ENCODE measurements at places on chromosomes 2 and 18. TPM values are rescaled to one million over a fixed set of nuclear protein-coding genes. Genes with fewer than 3 reads are reported as not detected.
A peak's percentile ranks its signal among the peaks of the same experiment; 100 is the strongest.

- H3K4me1 ChIP-seq, result no peaks in the 10 kb centered on the region
- no peaks in the 10 kb centered on the region for H3K36me3 ChIP-seq
- DNase-seq, result no peak
- no peak overlapping the region for H3K27ac ChIP-seq
- H3K4me3 ChIP-seq, result no peak overlapping the region
Observed at GRCh38 chr18:74172697-74173433, 24.5 kb downstream of the TIMM21 start.

- no peak overlapping the region for H3K27ac ChIP-seq
- no peaks in the 10 kb centered on the region for H3K36me3 ChIP-seq
- DNase-seq, result no peak
- H3K4me3 ChIP-seq, result no peak overlapping the region
- H3K4me1 ChIP-seq, result no peaks in the 10 kb centered on the region
Observed at GRCh38 chr2:6578416-6578815, 287.3 kb downstream of the CMPK2 start.

DNA sequence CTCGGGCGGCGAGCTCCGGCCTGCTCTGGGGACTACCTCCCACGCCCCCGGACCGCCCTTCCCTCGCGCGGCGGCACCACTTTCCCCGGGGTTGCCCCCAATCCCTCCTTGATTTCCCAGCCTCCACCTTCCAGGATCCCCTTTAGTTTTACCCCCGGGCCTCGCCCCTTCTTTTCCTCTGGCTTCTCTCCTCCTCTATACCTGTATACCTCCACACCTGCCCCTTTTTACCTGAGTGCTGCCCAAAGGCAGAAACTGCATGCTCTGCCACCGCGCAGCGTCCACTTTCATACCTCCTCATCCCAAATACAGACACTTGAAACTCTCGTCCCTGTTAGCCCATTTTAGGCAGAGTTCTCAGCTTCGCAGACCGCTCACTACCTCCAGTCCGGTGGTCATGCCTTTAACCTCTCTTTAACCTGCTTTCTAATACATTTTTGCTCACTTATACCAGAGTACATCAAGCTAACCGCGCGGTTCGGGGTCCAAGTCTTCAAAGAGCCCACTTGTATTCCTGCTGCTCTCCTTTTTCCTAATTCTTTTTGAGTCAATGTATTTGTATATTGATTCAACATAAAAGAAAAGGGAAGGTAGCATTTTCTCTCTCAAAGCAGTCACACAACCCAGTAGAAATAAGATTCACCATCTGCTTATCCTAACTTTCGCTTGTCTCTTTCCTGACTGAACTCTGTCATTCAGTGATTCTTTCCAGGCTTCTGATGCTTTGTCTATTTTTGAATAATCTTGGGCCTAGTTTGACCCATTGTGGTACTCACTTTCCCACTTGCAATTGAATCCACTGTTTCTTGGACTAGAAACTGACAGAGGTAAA is 901 bp downstream of the SPOPL start:
- H3K4me1 ChIP-seq, result peaks cover 21% of the 10 kb centered on the region
- peak; percentile 9 for DNase-seq
- no peaks in the 10 kb centered on the region for H3K36me3 ChIP-seq
- H3K4me3 ChIP-seq, result peak overlapping the region; percentile 74
- no peaks in the 10 kb centered on the region for H3K27me3 ChIP-seq

DNA sequence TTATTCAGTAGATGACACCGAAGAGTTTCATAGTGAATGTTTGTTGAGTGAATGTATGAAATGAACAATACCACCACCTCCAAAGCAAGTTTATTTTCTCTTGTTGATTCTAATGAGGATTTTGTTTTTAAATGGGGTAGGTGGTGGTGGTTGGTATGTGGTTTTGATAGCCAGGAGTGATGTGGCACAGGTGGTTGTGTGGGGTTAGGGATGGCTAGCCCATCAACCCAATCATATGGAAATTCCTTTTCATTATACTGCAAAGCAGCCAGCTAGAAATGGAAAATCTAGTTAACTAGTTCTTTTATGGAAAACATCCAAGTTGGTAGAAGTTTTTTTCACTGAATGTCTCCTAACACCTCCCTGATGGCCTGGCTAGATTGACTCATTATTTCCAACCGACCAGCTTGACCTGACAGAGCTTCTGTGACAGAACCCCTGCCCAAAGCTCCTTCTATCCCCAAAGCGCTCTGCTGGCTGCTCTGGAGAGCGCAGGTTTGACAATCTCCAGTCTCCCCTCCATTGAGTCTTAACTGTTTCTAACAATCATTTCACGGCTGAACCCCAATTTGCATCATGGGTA is 376.9 kb downstream of the MTX2 start:
- H3K36me3 ChIP-seq, result no peaks in the 10 kb centered on the region
- no peaks in the 10 kb centered on the region for H3K4me1 ChIP-seq

CCDC102B gene
- 0.75 TPM for total RNA-seq

GAL3ST2 gene
- 0.16 TPM for total RNA-seq

MC4R gene
- total RNA-seq, result not detected

DNA sequence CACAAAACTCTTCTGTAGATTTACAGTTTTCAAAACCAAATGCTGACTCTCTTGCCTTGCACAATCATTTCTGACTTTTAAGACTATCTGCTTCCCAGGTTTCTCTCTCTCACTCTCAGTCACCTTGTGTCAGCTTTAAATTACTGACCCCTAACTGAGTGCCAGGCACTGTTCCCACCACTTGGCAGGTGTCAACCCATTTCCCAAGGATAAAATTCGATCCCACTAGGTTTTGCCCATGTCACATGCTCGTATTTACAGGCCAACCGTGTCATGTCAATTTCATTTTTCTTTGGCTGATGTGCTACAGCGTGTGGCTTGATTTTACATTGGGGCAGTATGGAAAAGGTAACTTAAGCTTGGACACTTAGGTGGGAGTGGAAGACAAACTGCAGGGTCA is 26.1 kb upstream of the LMAN1 start:
- H3K4me3 ChIP-seq, result no peak overlapping the region
- no peak for DNase-seq
- H3K27ac ChIP-seq, result no peak overlapping the region
- H3K4me1 ChIP-seq, result no peaks in the 10 kb centered on the region
- H3K27me3 ChIP-seq, result no peaks in the 10 kb centered on the region

ZBTB7C gene
- total RNA-seq, result 0.13 TPM

MXD1 gene
- total RNA-seq, result 7.2 TPM

DNA sequence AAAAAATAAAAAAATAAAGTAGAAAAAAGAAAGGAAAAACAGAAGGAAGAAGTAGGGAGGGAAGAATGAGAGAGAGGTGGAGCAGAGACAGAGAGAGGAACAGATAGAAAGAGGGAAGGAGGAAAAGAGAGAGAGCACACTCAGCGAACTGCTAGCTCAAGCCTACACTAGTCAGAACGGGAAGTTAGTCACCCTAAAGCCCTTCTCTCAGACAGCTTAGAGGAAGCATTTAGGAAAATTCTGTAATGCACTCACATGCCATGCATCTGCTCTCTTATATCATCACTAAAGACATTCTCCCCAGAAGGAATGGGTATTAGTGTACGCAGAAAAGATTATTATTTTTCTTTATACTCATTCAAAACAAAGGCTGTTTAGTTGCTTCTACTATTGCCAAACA is 68.1 kb upstream of the SULT1C3 start:
- H3K27me3 ChIP-seq, result no peaks in the 10 kb centered on the region
- no peak for DNase-seq
- no peaks in the 10 kb centered on the region for H3K36me3 ChIP-seq
- no peak overlapping the region for H3K27ac ChIP-seq

GRCh38 chr2:241535871-241536655 is 22.5 kb upstream of the BOK start:
- no peak overlapping the region for H3K4me3 ChIP-seq
- H3K27ac ChIP-seq, result no peak overlapping the region
- H3K27me3 ChIP-seq, result peaks cover 6% of the 10 kb centered on the region
- no peaks in the 10 kb centered on the region for H3K36me3 ChIP-seq

TMBIM1 gene
- total RNA-seq, result 82.3 TPM

All from CD8-positive, alpha-beta memory T cell (primary cell).